ENCODE measurements at places on chromosomes 11 and 22. TPM values are rescaled to one million over a fixed set of nuclear protein-coding genes. Genes with fewer than 3 reads are reported as not detected.

RRP7A gene
- total RNA-seq: 26.9 TPM

WT1 gene
- not detected for total RNA-seq

APIP gene
- 30.4 TPM for total RNA-seq

TMEM121B gene
- 0.15 TPM for total RNA-seq

KCNE3 gene
- total RNA-seq: 1.0 TPM

API5 gene
- 105 TPM for total RNA-seq

TPH1 gene
- under 0.01 TPM for total RNA-seq

ELMOD1 gene
- not detected for total RNA-seq

MMP11 gene
- total RNA-seq: 3.1 TPM

DLG2 gene
- 4.4 TPM for total RNA-seq

HIKESHI gene
- total RNA-seq: 68.5 TPM

FAM83F gene
- total RNA-seq: not detected

C11orf16 gene
- not detected for total RNA-seq

MUC6 gene
- total RNA-seq: under 0.01 TPM

SLC22A25 gene
- not detected for total RNA-seq

MAPK8IP2 gene
- 0.50 TPM for total RNA-seq

APOBEC3B gene
- 7.4 TPM for total RNA-seq

ANO5 gene
- not detected for total RNA-seq

KDM4E gene
- total RNA-seq: not detected

DRD2 gene
- under 0.01 TPM for total RNA-seq

KRTAP5-2 gene
- not detected for total RNA-seq

BDNF gene
- total RNA-seq: 10.6 TPM

LRRN4CL gene
- total RNA-seq: 89.6 TPM

UBQLNL gene
- total RNA-seq: 0.15 TPM

Data from smooth muscle cell of trachea (primary cell).